ENCODE measurements at places on chromosomes 1 and 21.

DNA sequence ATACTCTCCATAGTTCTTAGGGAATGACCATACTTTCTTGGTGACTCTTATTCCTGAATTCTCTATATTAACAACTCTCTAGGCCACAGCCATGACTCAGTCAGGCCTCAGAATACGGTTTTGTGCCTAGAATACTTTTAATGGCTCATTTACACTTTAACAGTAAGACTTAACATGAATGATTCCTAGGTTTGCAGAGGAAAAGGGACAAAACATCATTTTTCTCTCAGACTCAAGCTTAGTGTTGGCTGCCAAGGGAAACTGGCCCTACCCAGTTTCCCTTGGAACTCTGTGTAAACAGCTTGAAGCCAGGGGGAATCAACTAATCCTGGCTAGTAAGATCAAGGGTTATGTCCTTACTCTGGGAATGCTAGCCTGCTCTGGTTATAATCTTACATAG lies 164.9 kb upstream of the PKN2 start:
- DNase-seq: no peak

GRCh38 chr1:217403026-217403720 lies 227.7 kb downstream of the GPATCH2 start:
- no peak for DNase-seq

GRCh38 chr1:59125676-59126320 lies 171.1 kb upstream of the FGGY start:
- no peak for DNase-seq

DNA sequence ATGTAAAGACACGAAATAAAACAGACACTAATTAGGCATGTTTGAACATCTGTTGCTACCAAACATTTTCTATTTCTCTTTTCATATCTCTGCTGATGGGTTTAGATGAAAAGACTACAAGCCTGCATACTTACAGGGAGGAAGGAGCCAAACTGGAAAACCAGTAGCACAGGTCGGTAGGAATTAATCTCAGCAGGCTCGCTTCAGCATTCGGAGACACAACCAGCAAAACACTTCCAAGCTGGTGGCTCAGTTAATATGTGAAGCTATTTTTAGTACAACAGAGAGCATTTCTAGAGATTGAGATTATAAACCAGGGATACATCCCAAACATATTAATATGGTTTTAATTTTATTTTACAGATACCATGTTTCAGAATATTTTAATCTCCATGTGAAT lies 300.9 kb upstream of the GREM2 start:
- no peak for DNase-seq

DNA sequence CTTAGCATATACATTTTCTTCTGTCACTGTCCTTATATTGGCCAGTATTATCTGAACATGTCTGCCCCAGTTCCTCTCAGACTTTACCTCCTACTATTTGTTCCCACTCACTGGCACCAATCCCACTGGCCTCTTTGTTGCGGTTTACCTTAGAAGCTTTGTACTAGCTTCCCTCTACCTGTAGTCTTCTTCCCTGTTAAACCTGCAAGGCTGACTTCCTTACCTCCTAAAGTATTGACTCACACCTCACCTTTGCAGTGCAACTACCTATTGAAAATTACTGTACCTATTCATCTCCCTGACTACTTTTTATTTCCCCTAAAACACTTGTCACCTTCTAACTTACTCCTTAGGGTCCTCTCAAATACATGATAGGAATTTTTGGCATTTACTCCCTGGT lies 111.1 kb downstream of the CLEC20A start:
- no peak for DNase-seq

DNA sequence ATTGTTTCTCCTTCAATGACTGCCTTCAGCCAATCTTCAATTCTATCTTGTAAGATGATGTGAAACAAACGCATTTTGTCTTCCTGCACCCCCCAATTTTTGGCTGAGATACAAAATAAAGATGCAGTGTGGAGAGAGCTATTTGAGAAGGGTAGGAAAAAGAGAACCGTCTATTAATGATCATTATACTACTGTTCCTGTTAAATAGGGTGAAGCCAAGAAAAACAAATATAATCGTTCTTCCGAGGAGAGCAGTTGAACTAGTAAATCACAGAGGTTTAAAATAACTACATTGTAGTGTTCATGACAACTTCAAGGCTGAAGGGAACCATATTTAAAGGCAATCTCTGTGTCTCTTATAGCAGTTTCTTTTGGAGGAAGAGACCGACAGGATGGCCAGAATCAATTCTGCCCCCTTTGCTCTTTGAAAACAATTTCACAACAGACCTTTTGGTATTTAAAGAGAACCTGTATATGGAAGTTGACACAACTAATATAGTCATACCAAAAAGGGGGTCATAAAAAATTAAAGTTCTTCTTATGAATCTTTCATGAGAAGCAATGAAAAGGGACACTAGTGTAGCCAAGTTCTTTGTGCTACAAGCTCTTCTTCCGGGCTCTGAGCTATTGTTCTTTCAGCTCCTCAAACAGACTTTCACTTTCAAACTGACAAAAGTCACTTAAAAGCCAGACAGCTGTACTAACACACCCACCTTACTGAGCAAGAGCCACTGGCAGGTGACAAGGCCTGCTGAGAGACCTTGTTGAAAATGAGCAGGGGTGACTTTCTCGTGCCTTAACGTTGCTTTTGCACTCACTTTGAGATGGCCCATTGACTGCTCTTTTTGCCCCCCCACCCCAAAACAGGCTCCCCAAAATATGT lies 30.9 kb downstream of the PROX1 start:
- no peak for DNase-seq

DNA sequence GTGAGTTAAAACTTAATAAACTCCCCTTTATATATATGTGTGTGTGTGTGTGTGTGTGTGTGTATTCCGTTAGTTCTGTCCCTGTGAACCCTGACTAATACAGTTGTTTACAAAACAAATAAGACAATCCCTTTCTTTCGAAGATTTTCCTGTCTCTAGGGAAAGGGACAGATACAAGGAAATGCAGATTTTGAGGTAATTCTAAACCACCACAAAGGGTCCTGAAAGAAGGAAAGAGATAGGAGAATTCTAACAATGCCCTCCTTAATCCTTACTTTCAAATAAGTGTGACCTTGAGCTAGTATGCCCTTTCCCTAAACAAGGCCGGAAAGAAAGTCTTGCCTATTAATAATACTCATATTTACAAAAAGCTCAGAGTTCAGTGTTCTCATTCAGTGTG lies 164.8 kb upstream of the COL11A1 start:
- no peak for DNase-seq

GRCh38 chr1:907611-908451 lies 15.9 kb upstream of the SAMD11 start:
- peak; percentile 3 for DNase-seq

- no peak for DNase-seq
These were observed 122.2 kb upstream of the VAMP3 start for GRCh38 chr1:7648761-7649384.

GRCh38 chr1:27572679-27573426 lies 31.1 kb downstream of the AHDC1 start:
- no peak for DNase-seq

DNA sequence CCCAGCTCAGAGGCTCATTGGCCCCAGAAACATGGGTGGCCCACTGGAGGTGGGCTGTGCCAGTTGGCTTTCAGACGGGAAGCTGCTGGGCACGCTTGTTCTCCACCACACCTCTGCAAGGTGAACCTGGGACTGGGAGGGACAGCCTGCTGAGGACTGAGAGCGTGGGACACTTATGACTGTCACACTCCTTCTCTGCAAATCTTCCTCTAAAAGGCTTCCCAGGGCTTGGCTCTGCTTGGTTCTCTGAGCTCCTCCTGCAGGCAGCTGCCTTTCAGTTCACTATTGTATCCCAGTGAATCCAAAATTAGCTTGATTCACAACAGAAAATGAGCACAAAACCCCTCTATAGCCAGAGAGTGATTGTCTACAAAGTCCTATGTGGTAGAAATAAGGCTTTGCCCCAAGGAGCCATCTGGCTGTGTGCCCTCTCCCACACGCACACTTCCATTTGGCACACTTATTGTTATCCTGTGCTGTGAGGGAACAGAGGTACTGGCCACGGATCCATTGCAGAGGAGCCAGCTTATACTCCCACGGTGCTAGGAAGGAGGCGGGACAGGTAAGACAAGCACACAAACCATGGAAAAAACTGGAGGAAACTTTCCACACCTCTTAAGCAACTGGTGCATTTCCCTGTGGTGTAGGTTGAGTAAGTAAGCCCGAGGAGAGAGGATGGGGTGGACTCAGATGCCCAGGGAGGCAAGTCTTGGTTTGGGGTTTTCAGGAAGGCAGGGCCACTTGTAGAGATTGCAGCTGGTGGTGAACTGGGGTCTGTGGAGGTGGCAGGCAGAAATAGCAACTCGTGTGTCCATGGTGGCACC lies 18.9 kb upstream of the BTG2 start:
- no peak for DNase-seq

DNA sequence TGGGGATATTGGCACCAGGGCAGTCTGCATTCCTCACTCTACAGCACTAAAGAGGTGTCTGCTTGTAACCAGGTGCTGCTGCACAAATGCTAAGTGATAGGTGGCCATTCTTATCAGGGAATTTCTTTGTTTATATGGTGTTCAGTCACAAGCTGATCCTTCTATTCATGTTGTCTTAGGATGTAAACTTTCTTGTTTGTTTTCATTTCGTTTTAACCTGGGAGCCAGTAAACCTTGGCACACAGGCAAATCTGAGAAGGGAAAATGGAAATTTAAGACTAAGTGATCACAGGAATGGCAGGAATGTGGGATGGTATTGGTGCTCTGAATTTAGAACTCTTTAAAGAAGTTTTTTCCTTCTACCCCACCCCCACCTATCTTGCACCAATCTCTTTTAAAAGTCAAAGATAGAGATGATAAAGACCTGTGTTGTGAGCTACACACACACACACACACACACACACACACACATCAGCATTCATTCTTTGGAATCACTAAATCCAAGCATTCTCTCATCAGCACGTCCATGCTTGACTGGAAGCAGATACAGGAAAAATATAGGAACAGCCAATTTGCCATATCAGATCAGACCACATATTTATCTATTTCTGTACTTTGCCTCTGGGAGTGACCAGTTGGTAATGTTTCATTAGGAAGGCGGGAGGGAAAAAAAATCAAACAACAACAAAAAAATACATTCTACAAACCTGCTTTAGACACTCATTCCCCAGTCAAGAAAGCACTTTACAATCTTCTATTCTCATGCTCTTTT lies 451.4 kb upstream of the ADGRL2 start:
- no peak for DNase-seq
